ENCODE measurements at places on chromosomes 7 and 10.
A peak's percentile ranks its signal among the peaks of the same experiment; 100 is the strongest.

DNA sequence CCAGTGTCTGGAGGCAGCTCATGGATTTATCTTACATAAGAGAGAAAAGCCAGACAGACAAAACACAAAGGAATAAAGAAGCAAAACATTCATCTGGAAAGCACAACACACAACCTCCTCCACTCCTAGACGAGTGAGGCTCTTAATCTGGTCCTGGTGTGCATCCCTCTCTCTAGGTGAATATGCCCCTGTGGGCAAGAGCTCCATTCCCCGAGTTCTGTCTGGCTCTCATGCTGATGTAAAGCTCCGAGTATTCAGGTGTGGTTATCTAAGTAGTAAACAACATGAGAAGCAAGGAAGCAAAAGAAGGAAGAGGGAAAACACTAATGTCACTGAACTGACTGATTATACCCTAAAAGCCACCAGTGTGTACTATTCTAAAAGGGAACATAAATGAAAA, 47.9 kb upstream of the FEZF1 start:
- no peak for DNase-seq

DNA sequence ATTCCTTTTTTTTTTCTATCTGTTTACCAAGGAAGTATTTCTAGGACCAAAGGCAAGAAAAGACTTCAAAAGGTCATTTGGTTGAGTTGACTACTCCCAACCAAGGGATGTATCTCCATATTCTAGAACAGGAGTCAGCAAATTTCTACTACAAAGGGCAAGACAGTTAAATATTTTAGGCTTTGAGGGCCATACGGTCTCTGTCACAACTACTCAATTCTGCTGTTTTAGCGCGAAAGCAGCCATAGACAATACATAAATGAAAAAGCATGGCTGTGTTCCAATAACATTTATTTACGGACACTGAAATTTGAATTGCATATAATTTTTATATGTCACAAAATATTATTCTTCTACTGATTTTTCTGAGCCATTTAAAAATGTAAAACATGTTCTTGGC, 8.5 kb upstream of the ARID5B start:
- DNase-seq = no peak

DNA sequence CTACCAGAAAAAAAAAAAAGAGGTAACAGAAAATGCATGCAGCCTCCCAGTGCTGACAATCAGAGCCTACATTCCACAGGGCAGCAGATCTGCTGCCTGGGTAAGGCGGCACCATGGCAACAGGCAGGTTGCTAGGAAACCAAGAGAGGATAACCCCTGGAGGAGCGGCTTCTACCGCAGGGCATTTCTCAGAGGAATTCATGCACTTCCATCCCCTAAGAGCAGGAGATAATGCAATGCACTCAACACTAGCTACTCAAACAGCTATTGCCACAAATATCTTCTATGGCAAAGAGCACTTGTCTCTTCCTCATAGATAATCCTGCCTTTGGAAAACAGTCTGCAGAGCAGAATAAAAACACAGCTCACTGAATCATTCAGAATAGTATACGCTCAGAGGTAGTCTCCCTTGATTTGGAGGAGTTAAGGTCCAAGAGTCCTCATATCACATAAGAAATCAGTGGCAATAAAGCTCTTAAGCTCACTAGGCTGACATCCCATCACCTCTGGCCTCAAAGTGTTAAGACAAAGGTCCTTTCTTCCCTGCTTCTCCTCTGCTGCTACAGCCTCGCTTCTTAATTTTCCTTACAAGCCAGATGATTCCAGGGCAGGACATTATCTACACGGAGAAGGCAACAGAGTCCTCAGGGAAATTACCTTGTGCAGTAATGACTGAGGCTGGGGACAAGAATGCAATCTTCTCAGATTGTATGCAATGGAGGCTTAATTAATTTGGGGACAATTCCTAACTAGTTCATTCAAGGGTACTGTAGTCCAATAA, 10.7 kb downstream of the PSAP start:
- peak; percentile 63 for DNase-seq

DNA sequence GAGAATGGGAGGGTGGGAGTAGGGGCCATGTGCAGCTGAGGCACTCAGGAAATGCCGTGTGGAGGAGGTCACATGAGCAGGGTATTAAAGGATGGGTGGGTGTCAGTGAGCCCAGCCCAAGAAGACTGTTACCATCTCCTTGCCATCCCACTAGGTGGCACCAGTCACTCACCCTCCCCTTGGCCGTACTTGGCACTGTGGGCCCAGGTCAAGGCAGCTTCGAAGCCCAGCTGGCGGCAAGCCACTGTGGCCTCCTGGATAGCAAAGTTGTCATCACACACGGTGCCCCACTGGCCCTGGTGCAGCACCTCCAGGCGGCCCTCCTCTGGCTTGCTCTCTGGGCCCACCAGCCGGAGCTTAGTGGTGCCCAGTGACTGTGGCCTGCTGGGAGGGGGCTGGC, 5.4 kb downstream of the LOXL4 start:
- DNase-seq = no peak

- no peak for DNase-seq
These were observed 30.0 kb upstream of the PCGF5 start for GRCh38 chr10:91190388-91190870.

GRCh38 chr7:128356546-128357216, 4.8 kb downstream of the PRRT4 start:
- DNase-seq = no peak

DNA sequence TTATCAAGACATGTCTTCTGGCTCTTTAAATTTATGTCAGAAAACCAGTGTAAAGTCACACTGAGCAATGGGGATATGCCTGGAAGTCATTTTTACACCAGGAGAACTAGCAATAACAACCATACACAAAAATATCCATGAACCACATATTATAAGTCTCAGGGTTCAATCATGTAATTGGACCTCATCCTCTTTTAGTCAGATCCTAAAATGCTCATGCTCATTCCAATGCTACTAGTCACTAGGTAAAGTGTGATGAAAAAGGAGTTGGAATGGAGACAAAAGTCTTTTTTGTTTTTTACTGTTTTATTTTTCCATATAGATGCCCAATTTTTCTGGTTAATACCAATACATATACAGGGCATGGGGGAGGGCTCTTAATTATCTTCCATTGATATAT, 306.1 kb downstream of the DGKB start:
- no peak for DNase-seq

DNA sequence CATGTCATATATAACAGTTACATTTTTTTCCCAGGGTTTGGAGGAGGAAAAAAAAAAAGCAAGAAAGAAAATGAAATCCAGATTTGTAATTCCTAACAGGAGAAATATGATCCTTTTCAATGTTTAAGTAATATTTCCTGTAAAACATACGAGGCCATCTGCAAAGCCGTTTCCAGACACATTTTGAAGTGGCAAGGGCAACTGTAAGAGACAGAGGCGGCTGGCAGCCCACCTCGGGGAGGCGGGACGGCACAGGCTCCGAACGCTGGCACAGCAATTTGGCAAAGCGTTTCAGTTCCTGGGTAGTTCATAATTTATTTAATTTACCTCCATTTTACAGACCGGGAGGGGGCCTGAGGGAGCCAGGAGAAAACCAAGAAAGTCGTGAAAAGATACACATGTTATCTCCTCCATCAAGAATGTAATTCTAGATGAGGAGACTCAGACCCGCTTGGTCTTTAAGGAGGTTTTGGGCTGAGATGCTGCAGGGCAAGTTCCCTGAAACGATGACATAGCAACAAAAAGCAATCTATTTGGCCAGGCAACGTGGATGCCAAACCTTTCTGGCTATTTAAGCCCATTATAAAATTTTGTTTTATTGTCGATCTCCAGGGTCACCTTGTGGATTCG, 448.5 kb upstream of the MKI67 start:
- no peak for DNase-seq

DNA sequence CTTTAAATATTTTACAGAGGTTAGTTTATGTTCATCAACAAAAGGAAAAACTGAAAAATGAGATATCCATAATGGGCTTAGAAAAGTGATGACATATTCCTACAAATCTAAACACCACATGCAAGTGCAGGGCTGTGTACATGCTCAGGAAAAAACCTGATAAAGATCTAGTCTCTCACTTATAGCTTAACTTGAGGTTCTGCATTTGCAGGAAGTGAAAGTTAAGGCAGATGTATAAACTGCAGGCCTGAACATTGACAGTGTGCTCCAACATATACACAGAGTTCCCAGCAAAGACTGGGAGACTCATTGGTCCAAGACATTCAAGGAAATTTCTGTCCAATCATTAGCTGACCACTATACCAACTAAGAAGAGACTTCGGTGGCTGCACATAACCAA, 63.8 kb upstream of the RET start:
- no peak for DNase-seq

DNA sequence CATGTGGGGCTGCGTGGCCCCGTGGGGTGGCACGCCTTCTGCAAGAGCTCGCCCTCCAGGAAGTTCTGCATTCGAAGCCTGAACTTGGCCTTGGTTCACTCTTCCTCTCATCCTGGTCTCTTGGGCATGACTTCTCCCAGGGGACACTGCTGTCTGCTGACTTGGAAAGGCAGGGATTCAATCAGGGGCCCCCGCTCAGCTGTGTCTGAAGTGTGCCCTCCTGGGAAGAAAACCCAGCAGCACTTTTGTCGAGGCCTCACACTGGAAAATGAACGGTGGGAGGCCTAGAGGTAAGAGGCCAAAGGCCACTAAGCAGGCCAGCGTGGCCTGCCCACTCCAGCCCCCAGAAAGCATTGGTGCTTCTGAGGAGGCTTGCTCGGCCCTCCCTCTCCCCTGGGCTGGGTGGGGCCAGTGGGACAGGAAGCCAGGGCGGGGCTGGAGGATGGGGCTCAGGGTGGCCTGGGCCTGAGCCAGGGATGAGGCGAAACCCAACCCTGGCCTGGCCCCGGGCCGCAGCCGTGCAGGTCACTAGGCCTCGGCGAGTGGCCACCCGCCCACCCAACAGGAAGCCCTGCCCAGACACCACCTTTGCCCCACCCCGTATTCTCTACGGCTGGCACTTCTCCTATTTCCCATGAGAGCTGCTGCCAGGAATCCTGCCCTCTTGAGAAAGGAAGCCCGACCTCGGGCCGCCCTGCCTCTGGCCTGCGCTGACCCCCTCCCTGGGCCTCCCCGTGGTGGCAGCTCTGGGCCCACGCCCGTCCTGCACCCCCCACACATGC, 81.1 kb downstream of the ZMIZ1 start:
- DNase-seq = no peak

- DNase-seq = no peak
These were observed 1.2 kb upstream of the TMEM229A start for GRCh38 chr7:124033807-124034753.

Measured in pulmonary artery endothelial cell (primary cell).